ENCODE measurements at places on chromosomes 11 and 22.

- DNase-seq, result no peak
Observed at GRCh38 chr22:36208162-36208765, 6.7 kb upstream of the APOL4 start.

DNA sequence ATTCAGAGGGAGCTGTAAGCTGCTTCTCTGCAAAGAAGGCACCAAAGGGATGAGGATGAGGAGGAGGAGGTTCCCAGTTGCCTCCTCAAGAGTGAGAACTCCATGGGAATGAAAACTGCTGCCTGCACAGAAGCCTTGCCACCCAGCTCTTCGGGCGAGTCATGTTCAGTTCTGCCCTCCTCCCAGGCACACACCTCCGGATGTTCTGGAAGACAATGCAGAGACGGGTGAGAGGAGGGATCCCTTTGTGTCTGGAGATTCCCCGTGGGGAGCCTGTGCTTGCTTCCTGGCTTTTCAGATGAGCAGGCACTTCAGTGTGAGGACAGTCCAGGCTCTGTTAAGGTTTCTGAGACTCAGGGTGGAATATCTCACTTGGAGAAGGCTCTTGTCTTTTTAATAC is 295.6 kb downstream of the DDX10 start:
- no peak for DNase-seq

DNA sequence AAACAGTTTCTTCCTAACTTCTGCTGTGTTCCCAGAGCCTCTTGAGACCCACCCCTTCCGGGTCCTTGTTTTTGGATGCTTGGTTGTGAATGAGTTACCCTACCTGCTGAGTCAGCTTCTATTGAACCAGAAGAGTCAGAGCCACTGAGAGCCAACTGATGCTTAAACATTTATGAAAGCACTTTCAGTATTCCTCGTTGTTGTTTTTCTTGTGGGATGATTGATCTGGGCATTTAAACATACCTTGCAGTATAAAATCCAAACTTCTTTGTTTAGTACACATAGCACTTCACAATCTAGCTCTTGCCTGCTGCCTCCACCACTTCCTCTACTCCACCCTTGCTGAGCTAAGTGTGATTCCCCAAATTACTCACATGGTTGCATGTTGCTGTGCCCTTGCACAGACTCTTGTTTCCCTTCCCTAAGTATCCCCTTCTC is 5.5 kb downstream of the PRSS23 start:
- DNase-seq, result no peak

- no peak for DNase-seq
Observed at GRCh38 chr22:23715806-23716375, 25.1 kb downstream of the RGL4 start.

DNA sequence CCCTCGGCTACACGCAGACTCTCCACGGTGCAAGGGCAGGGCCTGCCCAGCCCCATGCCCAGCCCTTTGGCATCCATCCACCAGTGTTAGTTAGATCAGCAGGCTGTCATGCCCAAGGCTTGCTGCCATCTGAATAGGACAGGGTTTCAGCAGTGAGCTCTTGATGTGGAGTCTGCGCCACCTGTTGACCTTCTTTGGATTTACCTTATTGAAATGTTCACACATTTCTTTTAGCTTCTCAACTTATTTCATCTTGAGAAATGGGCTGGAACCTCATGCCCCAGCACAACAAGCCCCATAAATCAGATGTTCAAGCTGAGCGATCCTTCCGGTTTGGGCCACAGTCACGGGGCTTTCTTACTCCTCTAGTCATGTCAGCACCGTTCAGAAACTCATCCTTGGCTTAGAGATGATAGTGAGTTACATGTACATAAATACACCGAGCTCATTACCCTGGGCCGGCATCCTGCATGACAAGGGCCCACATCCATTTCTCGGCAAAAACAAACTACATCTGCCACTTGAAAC is 61.7 kb downstream of the PARVB start:
- no peak for DNase-seq

DNA sequence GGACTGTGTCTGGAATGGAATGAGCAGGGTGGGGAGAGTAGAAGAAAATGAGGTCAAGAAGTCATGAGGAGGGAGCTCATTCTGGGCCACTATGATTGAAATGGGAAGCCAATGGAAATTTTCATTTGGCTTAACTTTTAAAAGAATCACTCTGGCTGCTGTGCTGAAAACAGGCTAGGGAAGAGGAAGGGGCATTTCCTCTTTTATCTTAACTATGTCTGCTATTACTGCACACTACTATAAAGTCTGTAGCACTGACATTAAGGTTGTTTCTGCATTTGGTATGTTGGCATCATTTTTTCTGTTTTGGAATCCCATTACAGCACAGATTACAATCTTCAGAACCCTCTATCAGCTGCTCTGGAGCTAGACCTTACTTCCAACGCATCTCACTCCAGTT is 8.2 kb downstream of the PATL1 start:
- DNase-seq, result no peak

DNA sequence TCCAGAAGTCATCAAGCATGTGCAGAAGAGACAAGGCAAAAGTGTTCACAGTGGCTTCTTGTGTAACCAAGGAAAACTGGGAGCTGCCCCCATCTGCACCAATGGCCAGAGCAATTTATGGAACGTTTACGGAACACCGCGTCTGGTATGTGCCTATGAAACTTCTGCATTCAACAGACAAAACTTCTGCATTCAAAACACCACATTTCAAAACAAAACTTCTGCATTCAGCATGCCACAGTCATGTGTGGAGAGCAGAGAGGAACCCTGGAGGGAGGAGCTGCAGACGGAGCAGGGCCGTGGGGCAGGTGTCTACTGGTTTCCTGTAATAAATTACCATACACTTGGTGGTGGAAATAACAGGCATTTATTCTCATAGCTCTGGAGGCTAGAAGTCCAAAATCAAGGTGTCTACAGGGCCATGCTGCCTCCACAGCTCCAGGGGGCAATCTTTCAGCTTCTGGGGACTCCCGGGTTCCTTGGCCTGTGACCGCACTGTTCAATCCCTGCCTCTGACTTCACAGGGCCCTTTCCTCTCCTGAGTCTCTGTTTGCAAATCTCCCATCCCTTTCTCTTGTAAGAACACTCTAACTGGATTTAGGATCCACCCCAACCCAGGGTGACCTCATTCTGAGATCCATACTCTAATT is 32.2 kb downstream of the RPL3 start:
- DNase-seq, result no peak

DNA sequence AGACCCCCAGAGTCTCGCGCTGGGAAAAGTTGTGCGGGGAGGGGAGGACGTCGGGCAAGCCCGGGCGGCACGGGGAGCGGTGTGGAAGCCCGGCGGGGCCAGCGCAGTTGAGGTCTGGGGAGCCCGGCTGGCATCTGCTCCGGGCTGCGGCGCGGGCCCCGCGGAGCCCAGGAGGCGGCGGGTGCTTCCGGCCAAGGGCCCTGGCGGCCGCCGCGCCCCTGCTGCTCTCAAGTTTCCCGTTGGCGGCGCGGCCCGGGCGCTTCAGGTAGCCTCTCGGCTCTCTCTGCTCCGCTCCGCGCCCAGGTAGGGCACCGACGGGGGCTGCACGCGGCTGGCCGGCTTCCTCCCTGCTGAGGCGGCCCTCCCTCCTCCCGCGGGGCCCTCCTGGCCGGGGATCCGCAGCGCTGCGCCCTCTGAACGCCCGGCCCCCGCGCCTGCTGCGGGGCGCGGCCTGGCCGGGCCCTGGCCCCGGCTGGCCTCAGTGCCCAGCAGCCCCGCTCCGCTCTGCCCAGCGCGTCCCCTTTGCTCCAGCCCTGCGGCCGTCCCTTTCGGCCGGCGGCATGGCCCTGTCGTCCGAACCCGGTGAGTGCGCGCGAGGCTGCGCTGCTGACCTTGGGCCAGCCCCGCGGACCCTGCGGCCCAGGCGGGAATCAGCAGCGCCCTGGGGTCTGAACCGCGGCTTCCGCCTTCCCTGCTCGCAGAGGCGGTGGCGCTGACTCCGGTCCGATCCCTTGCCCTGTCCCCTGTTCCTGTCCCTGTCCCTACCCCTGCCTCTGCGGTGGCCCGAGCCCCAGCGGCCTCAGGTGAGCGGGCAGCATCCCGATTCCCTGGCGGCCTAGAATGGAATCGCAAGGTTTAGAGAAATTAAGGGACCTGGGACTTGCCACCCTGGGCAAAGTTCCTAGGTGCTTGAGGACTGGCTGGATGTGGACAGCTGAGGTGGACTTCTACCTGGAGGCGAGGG is 4.3 kb upstream of the AMPD3 start:
- DNase-seq, result no peak

DNA sequence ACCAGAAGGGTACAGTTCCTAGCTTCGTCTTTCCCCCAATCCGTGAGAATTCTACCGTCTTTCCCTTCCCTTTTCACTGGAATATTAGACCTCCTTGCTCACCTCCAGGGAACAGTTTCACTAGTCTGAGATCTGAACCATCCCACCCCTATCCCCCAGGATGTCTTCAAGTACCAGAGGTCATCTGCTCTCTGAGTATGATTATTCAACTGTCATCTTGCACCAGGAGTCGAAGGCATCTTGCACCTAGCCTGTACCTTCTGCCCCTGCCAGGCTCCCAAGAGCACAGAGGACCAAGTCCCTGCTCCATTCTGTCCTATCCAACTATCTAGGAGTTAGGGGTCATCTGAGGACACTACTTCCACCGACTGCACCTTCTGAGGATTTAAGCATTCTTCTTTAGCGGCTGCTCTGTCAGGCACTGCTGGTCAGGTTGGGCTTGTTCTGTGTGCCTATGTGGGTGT is 804 bp downstream of the ACER3 start:
- no peak for DNase-seq

- DNase-seq, result no peak
Observed at GRCh38 chr22:42196454-42196853, 65.8 kb upstream of the CYP2D6 start.

DNA sequence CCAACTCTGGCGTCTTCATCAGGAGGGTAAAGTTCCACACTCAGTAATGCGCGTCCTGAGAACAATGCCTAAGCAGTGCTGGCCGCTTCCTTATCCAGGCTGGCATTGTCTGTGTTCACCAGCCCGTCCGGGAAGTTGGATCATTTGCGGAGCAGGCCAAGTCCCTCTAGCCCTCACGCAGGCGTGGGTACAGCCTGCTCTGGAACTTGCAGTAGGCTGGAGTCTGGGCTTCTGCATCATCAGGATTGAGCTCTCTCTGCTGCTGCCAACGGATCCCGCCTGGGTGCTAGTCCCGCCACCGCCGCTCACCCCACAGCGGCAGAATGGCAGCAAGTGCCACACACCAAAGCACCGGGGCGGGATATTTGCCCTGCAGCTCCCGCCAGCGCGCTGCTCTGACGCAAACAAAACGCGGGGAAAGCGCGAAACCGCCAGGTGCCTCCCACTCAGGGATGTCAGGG is 29.0 kb downstream of the GLYATL1 start:
- DNase-seq, result no peak

DNA sequence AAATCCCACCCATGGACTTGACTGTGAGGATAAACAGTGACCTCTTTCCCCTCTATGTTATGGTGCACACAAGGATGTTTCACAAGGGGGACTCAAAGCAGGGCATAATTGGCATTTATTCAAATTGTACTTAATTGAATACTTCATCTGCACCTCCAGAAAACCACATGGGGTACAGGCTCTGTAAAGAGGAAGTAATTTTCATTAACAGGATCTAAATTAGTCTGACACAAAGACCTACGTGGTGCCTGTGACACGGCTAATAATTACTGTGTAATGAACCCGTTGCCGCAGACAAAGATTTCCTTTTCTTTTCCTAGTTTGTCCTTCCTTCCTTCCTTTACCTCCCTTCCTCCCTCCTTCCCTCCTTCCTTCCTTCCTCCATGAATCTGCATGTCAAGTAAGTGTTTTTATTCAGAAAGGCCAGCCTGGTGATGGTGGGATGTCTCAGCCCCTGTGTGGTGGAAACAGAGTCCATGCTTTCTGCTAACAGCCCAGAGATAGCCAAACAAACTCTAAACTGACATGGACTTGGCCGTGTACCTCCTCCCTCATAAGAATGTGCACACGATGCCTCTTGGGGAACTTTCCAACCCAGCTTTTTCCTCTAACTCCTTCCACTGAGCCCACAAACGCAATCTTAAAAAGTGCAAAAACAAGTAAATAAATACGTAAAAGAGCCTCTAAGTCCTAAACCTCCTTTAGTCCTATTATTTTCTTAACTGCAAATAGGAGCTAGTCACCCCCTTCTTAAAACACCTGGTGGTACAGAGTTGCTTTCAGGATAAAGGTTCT is 118.8 kb downstream of the INSC start:
- DNase-seq, result no peak
